ENCODE measurements at places on chromosomes 12 and 14.

DNA sequence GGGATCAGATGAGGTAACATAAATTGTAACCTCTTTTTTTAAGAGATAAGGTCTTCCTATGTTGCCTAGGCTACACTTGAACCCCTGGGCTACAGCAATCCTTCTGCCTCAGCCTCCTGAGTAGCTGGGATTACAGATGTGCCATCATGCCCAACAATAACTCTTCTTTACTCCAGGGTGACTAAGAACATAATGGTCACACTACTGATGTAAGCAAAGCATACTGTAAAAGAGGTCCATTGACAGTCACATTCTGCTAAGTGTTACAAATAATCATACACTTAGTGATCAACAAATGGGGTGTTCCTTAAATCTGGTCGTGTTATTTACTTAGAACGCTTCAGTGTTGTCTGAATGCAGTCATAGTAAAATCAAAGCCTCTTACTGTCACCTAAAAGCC is 68.9 kb downstream of the EPS8 start:
- DNase-seq: no peak

GRCh38 chr12:43294916-43295315 is 257.1 kb downstream of the ADAMTS20 start:
- no peak for DNase-seq

- peak; percentile 71 for DNase-seq
These were observed 26.8 kb downstream of the APOBEC1 start for GRCh38 chr12:7638760-7639555.

- DNase-seq: no peak
These were observed 103.5 kb downstream of the WSCD2 start for GRCh38 chr12:108232565-108232964.

GRCh38 chr12:49314811-49315210 is 8.2 kb upstream of the TROAP start:
- no peak for DNase-seq

- DNase-seq: no peak
These were observed 25.5 kb downstream of the ZC2HC1C start for GRCh38 chr14:75094896-75095295.

GRCh38 chr12:88552610-88553079 is 27.6 kb downstream of the KITLG start:
- no peak for DNase-seq

DNA sequence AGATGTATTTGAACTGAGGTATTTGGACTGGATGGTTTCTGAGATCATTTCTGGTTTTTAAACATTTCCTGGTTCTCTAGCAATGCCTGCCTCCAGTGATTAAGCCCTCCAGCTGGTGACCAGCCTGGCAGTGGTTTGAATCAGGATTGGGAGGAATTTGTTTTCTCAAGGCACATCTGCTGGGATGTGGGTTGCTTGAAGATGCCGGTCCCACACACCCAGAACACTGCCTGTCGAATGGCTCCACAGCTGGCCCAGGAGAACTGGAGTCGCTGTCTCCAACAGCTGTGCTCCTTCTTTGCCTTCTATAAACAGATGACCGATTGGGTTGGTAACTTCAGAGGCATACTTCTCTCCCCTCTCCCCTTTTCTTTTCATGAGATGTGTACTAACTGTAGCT is 258.0 kb upstream of the DDHD1 start:
- no peak for DNase-seq

DNA sequence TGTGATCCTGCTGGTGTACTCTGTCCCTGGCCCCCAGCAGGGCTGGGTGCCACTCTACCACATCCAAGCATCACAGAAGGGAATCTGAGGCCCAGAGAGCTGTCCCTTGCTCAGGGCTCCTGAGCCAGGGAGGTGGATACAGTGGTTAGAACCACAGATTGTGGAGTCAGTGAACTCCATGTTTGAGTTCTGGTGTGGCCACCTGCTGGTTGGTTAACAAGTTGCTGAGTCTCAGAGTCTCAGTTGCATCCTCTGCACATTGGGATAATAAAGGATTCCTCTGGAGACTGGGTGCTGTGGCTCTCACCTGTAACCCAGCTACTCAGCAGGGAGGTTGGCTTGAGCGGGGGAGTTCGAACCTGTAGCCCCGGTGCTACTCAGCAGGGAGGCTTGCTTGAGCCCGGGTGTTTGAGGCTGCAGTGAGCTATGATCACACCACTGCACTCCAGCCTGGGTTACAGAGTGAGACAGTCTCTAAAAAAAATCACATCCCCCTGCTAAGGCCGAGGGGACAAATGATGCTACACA is 39.4 kb downstream of the MVK start:
- DNase-seq: no peak

- peak; percentile 84 for DNase-seq
These were observed 7.3 kb downstream of the STAC3 start for GRCh38 chr12:57243521-57244311.

DNA sequence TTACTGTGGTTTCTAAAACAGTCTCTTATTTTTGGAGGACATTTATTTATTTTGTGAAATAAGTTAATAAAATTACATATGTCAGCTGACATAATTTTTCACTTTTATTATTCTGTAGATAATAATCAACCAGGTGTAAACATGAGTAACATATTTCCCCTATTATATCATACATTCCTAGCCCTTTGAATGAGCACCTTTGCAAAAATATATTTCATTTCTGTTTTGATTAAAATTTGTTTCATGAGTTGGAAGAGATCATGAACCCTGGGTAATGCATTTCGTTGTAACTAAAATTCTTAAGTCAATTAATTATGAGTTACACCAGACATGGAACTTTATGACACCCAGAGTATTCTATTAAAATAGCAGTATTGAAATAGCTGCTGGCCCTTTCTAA is 56.3 kb downstream of the SLC16A7 start:
- no peak for DNase-seq

DNA sequence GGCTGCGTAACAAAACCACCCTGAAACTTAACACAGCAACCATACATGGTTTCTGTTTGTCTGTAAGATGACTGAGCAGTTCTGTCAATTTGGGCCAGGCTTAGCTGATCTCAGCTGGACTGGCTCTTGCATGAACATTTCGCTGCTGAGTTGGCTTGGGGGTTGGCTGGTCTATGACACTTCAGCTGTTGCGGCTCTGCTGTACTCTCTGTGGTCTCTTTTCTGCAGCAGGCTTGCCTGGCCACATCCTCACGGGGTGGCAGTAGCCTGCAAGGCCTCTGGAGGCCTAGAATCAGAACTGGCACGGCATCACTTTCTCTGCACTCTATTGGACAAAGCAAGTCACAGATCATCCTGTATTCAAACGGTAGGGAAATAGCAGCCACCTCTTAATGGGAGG is 216.2 kb downstream of the BCL11B start:
- DNase-seq: no peak

DNA sequence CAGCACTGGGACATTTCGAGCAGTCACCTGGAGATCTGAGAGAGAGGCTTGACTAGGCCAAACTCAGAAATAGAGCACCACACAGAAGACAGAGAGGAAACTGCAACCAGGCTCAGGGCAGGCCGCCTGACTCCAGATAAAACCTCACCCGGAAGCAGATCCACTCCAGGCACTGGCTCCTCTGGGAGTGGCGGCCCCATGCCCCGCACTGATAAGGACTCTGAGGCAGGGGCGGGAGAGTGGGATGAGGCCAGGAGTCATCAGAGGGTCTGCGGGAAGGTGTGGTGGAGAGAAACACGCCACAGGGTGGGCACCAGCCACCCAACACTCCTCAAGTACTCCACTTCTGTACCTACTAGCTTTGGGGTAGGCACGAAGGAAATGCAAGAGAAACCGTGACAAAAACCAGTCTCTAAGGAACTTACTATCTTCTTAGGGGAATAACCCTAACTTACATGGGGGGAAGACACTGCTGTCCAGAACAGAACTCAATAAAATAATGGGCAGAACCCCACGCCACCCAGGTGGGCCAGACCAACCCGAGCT is 71.3 kb downstream of the CHGA start:
- DNase-seq: no peak

DNA sequence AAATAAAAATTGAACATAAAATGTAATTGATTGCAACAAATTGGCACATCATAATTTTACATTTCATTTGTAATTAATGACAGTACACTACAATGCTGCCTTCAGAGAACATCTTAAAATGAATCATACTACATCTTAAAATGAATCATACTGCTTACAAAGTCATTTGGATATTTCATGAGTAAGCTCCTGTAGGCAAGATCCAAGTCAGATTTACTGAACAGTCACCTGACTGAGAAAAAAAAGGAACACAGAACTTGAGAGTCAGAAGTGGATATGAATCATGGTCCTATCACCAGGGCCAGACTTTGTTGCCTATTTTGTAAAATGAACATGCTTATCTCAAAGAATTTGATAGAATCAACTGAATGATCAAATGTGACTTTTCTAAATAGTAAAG is 32.7 kb upstream of the FBLN5 start:
- DNase-seq: no peak

- DNase-seq: no peak
These were observed 67.8 kb downstream of the METTL25 start for GRCh38 chr12:82426081-82426480.

- no peak for DNase-seq
These were observed 547.9 kb downstream of the DIO2 start for GRCh38 chr14:79663453-79663852.

DNA sequence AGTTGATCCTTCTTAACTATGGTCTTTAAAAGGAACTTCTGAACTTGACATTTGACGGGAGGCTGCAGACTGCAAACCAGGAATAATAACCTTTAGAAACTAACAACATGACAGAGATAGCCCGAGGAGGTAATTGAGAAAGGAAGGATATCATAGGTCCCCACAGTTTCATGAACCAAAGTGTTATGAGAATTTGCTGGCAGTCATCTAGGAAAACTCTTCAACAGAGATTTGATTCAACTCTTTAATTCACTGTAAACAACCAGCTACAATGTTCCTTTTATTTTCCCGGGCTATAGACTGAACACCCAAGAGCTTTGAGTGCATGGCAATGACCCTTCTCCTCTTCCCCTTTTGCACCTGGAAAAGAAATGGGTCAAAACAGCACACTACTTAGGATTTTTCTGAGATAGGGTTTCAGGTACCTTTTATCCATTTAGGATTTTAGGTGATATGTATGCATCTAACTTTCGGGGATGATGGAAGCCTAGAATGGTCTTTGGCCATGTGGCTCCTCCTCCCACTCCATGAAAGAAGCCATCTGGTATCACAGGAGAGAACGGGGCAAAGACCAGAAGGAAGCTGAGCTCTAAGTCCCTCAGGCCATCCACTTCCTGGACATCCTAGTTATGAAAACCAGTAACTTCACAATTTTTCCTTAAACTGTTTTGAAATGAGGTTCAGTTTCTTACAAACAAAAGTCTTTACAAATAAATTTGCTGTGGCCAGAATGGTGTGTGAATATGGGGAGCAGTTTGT is 23.0 kb downstream of the GLT8D2 start:
- no peak for DNase-seq

DNA sequence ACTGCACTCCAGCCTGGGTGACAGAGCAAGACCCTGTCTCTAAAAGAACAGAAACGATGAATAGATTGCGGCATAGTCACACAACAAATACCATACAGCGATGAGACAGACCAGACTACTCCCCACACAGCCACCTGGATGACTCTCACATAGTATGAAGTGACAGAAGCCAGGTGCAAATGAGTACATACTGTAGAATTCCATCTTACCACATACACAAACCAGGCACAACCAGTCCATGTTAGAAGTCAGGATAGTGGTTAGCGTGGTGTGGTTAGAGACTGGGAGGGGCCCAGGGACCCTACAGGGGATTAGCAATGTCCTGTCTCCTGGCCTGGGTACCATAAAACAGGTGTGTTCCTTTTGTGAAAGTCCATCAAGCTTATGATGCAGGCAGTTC is 53.8 kb downstream of the FAM222A start:
- DNase-seq: no peak

DNA sequence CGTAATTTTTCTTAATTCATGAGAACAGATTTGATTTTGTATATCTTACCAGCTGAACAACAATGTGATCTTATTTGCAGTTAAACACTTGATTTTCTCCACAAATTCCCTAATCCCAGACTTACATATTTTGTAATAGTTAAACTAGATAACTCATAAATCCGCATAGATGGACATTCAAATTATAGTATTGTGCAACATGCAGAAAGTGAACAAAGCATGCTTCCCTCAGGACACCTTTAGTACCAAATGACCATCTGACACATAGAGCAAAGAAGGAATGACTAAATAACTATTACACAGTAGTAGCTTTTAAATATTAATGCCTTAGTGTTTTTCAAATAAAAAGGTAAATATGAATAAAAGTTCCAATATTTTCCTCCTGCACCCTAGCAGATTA is 88.9 kb downstream of the PAWR start:
- DNase-seq: no peak

DNA sequence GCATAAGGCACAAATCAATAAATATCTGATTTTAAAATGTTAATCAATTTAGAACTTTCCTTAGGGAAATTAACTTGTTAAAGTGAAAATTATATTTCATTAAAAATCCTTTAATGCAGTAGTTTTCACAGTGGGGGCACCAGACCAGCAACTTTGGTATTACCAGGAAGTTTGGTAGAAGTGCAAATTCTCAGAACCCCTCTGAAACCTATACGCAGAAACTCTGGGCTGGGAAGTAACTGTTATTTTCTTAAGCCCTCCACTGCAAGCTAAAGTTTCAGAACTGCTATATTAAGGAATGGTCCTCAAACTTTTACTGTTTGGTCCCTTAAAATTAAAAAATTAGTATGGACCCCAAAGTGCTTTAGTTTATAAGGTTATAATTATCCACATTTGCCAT is 35.7 kb downstream of the GNPTAB start:
- DNase-seq: no peak

DNA sequence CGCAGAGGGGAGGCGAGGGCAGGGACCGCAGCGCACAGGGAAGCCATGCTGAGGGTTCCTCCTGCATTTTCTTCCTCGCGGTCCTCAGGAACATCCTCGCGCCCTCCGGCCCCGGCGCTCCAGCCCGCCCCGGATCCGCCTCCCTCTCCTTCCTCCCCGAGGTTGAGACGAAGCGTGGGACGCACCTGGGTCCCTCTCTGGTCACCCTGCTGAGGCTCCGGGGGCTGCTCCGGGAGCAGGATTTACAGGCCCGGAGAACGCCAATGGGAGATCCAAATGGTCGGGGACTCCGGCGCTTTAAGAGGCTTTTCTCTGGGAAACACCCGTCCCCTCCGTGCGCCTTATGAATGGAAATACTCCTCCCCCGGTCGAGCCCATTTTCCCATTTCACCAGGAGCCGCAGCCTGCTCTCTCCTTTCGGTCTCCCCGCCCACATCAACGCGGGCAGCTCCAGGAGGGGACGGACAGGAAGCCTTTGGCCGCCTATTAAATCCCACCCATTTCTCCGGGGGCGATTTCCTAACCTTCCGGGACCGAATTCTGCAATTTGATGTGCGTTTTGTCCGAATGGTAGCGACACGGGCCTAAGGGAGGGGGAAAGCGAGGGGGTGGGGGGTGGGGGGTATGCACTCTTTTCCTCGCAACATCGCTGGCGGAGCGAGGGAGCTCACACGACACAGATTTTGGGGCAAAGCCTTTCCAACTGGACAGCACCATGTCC is at the start of gene UNC79:
Gene UNC79, plus strand, starts transcription at position 625 of the 721 bp plus-strand sequence. Its CDS starts 91 bp downstream, at position 716.
- DNase-seq: no peak

GRCh38 chr14:99267381-99267780 is 4.6 kb downstream of the BCL11B start:
- DNase-seq: no peak

GRCh38 chr14:32728976-32729375 is 209.7 kb upstream of the NPAS3 start:
- no peak for DNase-seq

GRCh38 chr14:89507521-89507920 is 90.5 kb upstream of the FOXN3 start:
- no peak for DNase-seq

- DNase-seq: peak; percentile 28
These were observed 19.9 kb upstream of the GPR68 start for GRCh38 chr14:91264151-91265150.
